Kidney (tissue), 22 donors: ENCODE measurements at places on chromosomes 12 and 14. TPM values are rescaled to one million over a fixed set of nuclear protein-coding genes. Genes with fewer than 3 reads are reported as not detected.

DNA sequence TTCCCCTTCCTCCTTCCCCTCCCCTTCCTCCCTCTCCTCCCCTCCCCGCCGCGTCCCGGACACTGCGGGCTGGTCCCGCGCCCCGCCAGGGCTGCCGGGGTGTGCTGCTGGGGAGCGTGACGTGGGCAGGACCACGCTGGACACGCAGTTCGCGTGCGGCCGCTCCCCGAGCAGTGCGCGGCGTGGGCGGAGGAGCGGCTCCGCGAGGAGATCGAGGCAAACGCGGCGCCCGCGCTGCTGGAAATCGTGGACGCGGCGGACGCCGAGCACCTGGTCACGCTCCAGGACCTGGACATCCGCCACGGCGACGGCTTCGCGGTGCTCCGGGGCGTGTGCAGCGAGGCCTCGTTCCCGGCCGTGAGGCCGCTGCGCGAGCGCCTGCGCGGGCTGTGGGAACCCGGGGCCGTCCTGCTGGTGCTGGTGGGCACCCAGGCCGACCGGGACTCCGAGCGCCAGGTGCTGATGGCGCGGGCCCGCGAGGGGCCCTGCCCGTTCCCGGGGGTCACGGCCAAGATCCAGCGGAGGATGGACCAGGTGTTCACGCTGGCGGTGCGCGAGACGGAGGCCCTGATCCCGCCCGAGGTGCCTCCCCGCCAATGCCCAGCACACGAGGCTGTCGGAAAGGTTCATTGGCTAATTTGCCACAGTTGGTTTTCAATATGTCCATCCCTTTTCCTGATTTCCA is 84.3 kb downstream of the TNFAIP2 start:
- H3K27me3 ChIP-seq: no peaks in the 10 kb centered on the region
- H3K27ac ChIP-seq: peak overlapping the region; percentile 96
- peak; percentile 50 for DNase-seq
- no peaks in the 10 kb centered on the region for H3K4me1 ChIP-seq
- H3K36me3 ChIP-seq: no peaks in the 10 kb centered on the region

DNA sequence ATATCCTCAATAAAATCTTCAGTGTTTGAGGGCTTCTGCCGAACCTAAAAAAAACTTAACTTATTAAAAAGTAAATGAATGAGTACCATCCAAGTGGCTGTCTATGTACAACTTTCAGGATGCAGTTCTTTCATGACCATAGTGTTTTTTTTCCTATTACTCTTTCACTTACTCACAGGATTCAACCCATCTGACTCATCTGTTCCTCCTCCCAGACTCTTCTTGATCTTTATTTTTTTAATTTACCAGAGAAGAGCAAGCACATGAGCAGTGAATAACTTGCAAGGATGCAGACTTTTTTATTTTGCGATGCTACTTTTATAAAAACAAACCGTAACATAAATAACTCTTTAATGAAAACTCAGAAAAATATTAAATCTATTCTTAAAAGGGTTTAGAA is 24.5 kb downstream of the RECQL start:
- H3K4me3 ChIP-seq: no peak overlapping the region
- no peak for DNase-seq
- H3K27ac ChIP-seq: no peak overlapping the region
- no peaks in the 10 kb centered on the region for H3K4me1 ChIP-seq

- H3K36me3 ChIP-seq: no peaks in the 10 kb centered on the region
- no peaks in the 10 kb centered on the region for H3K4me1 ChIP-seq
Observed at GRCh38 chr12:124369827-124370378, 75.0 kb downstream of the RFLNA start.

GRCh38 chr12:116376354-116377193 is 99.1 kb upstream of the MED13L start:
- H3K4me1 ChIP-seq: no peaks in the 10 kb centered on the region
- no peak for DNase-seq
- H3K27ac ChIP-seq: no peak overlapping the region

DNA sequence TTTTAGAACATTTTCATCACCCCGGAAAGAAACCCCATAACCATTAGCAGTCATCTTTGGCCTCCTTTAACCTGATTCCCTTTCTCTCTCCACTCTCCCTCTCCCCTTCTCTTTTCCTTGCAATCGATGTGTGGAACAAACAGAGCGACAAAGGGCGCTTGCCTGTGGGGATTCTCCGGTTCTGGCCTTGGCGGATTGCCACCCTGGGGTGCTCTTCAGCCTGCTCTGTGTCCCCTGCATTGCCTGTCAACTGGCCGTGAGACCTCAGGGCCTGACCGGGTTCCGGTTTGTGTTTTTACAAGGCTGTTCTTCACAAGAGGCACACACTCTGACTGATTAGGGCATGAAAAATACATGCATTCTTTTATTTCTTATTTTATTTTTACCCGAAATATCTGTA is 27.8 kb downstream of the LRTM2 start:
- no peaks in the 10 kb centered on the region for H3K27me3 ChIP-seq
- no peaks in the 10 kb centered on the region for H3K36me3 ChIP-seq
- no peaks in the 10 kb centered on the region for H3K4me1 ChIP-seq
- H3K27ac ChIP-seq: no peak overlapping the region
- no peak for DNase-seq

DNA sequence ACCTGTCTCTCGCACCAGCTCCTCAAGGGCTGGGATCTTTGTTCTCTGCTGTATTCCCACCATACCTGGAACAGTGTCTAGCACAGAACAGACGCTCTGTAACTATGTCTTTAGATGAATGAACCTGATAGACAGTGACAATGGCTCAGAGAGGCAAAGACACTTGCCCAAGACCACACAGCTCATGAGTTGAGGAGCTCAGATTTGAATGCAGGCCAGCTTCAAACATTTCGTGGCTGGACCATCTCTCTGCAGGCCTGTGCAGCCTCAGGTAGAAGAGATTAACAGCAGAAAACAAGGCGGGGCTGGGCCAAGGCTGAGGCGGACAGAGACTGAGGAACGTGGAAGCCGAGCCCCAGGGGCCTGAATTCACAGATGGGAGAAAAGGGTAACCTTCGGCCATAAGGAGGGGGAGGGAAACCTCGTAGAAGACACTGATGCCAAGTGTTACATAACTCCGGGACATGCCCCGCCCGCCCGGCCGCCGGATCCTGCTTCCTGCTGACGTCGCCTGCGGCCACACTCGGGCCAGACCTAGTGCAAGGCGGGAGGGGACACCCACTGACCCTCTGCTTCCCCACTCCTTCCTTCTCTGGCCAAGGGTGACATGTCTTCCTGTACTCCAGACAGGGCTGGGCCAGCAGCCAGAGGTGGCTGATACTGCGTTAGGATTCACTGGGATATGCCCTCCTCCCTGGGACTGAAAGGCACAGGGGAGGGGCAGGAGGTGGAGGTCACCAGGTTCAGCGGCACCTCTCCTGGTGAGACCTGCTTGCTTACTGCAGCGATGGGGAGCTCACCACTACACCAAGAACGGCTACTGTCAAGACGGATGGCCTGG is 86.8 kb downstream of the RFLNA start:
- no peak overlapping the region for H3K4me3 ChIP-seq
- peak overlapping the region; percentile 95 for H3K27ac ChIP-seq
- H3K36me3 ChIP-seq: peaks cover 17% of the 10 kb centered on the region
- peak; percentile 26 for DNase-seq
- no peaks in the 10 kb centered on the region for H3K27me3 ChIP-seq
- no peaks in the 10 kb centered on the region for H3K4me1 ChIP-seq

DNA sequence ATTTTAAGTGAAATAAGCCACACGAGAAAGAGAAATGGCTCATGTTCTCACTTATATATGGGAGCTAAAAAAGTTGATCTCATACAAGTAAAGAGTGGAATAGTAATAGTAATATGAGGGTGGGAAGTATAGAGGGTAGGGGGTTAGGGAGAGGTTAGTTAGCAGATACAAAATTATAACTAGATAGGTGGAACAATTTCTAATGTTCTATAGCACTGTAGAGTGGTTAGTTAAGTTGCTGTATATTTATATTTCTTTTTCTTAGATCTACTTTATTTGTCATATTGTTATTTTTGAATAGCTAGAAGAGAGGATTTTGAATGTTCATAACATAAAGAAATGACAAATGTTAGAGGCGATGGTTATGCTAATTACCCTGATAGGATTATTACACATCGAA is 74.1 kb downstream of the MIA2 start:
- no peaks in the 10 kb centered on the region for H3K27me3 ChIP-seq
- no peak overlapping the region for H3K27ac ChIP-seq
- no peak overlapping the region for H3K4me3 ChIP-seq
- DNase-seq: no peak
- no peaks in the 10 kb centered on the region for H3K36me3 ChIP-seq
- H3K4me1 ChIP-seq: no peaks in the 10 kb centered on the region

- no peak overlapping the region for H3K4me3 ChIP-seq
- H3K36me3 ChIP-seq: no peaks in the 10 kb centered on the region
- H3K27me3 ChIP-seq: no peaks in the 10 kb centered on the region
Observed at GRCh38 chr14:22865424-22866405, 5.8 kb upstream of the LRP10 start.

GRCh38 chr14:93084866-93085857 is 30.6 kb downstream of the ITPK1 start:
- no peak for DNase-seq
- H3K4me3 ChIP-seq: no peak overlapping the region
- H3K27ac ChIP-seq: peak overlapping the region; percentile 39
- no peaks in the 10 kb centered on the region for H3K36me3 ChIP-seq
- peaks cover 23% of the 10 kb centered on the region for H3K4me1 ChIP-seq

GRCh38 chr14:61891170-61891569 is 128.9 kb downstream of the SNAPC1 start:
- no peaks in the 10 kb centered on the region for H3K27me3 ChIP-seq
- no peak overlapping the region for H3K4me3 ChIP-seq
- H3K27ac ChIP-seq: no peak overlapping the region
- H3K4me1 ChIP-seq: no peaks in the 10 kb centered on the region
- DNase-seq: no peak

- no peak overlapping the region for H3K27ac ChIP-seq
- H3K4me1 ChIP-seq: peaks cover 3% of the 10 kb centered on the region
- no peak for DNase-seq
- H3K4me3 ChIP-seq: no peak overlapping the region
Observed at GRCh38 chr12:69508091-69508490, 37.9 kb downstream of the FRS2 start.

GRCh38 chr12:663293-663871 is at the start of gene NINJ2:
Gene NINJ2, minus strand, starts transcription at chr12:663445. Its CDS starts 85 bp downstream, at chr12:663360.
- H3K4me1 ChIP-seq: no peaks in the 10 kb centered on the region

DNA sequence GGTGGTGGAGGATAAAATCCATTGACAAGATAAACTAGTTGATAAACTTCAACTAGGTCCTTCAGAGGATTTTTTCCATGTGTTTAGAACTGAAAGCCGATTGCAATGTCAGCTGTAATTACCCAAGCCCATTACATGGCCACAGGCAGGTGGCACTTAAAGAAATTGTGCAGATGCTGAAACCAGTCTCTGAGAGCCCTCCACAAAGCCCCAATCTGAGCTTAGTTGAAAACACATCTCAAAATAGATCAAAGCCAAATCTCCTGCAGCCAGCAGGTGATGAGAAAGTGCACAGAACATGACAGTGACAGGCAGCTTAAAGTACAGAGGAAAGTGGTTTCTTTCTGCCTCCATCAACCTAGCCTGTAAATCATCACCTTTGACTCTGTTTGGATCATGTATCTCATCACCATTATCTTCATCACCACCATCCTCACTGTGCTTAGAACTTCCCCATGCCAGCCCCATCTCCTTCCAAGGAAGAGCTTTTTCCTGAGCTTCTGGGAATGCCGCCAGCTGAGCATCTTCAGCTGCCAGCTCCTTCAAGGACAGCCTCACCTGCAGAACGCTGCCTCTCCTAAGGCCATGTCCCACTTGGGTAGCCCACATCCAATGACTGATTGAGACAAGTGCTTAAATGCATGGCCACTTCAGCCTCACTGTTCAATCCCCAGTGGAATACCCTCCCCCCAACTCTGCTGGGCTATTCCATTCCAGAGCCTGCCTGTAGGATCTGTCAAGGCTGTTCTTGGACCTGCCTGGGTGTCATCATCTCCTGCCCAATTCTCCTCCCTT is 219.5 kb upstream of the TMEM132C start:
- H3K36me3 ChIP-seq: no peaks in the 10 kb centered on the region
- no peaks in the 10 kb centered on the region for H3K27me3 ChIP-seq
- no peaks in the 10 kb centered on the region for H3K4me1 ChIP-seq
- H3K27ac ChIP-seq: no peak overlapping the region
- H3K4me3 ChIP-seq: no peak overlapping the region

DNA sequence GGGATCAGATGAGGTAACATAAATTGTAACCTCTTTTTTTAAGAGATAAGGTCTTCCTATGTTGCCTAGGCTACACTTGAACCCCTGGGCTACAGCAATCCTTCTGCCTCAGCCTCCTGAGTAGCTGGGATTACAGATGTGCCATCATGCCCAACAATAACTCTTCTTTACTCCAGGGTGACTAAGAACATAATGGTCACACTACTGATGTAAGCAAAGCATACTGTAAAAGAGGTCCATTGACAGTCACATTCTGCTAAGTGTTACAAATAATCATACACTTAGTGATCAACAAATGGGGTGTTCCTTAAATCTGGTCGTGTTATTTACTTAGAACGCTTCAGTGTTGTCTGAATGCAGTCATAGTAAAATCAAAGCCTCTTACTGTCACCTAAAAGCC is 68.9 kb downstream of the EPS8 start:
- H3K36me3 ChIP-seq: no peaks in the 10 kb centered on the region
- no peaks in the 10 kb centered on the region for H3K27me3 ChIP-seq
- DNase-seq: no peak
- no peak overlapping the region for H3K27ac ChIP-seq
- H3K4me1 ChIP-seq: peaks cover 12% of the 10 kb centered on the region
- no peak overlapping the region for H3K4me3 ChIP-seq

GRCh38 chr12:61272441-61272840 is 987.8 kb upstream of the USP15 start:
- H3K4me1 ChIP-seq: no peaks in the 10 kb centered on the region
- no peak for DNase-seq
- no peaks in the 10 kb centered on the region for H3K36me3 ChIP-seq
- H3K27me3 ChIP-seq: no peaks in the 10 kb centered on the region
- no peak overlapping the region for H3K4me3 ChIP-seq

DNA sequence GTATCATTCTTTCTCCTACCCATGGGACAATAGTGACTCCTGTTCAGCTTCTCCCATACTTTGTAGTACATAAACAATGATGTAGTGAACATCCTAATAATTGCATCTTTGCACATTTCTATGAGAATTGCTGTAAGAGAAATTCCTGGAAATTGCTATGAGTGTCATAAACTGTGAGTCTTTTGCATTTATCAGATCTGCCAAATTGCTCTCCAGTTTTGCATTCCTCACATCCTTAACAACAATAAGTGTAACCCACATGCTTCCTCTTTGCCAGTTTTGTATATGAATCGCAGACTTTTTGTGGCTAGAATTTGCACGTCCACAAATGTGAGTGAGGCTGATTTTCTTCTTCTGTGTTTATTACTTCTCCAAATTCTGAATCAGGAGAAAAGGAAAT is 124.0 kb upstream of the TBX5 start:
- no peak overlapping the region for H3K4me3 ChIP-seq
- no peaks in the 10 kb centered on the region for H3K36me3 ChIP-seq
- H3K4me1 ChIP-seq: no peaks in the 10 kb centered on the region
- DNase-seq: no peak
- H3K27ac ChIP-seq: no peak overlapping the region

Gene LRFN5
- total RNA-seq: 1.5 TPM

Gene ANO2
- total RNA-seq: 4.4 TPM

Gene CD69
- total RNA-seq: 25.0 TPM

Gene PRH1
- total RNA-seq: 28.7 TPM

Gene MYF6
- total RNA-seq: not detected

Gene TCL1B
- total RNA-seq: not detected

Gene ANKS1B
- total RNA-seq: 5.8 TPM

Gene LIN7A
- total RNA-seq: 9.7 TPM

Gene DIO3
- total RNA-seq: 0.94 TPM

Gene MYH6
- 0.03 TPM for total RNA-seq
